ENCODE measurements at places on chromosomes 12 and 14.

DNA sequence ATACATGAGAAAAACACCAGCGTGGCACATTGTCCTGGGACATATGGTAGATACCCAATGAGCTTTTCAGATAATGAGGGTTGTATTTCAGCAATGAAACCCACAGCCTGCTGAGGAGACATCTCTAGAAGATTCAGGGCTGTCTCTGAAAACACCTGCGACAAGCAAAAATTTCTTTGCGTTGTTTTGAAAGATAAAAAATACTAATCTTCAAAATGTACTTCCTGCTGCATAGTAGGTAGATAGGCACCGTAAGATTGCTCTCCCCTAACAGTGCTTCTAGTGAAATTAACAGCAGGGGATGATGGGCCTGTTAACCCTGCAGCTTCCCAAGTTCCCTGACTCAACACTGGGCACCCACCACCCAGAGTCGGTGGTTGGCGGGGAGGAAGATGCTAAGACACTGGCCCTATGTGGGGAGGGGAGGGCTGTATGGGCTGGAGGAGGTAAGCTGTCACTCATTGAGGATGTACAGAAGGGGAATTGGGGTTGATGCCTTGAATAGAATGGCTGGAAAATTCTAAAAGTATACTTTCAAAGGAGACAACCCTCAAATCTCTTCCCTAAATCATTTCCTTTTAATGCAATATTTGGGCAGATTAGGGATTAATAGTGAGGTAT lies 20.0 kb downstream of the ZFP36L1 start:
- DNase-seq, result no peak

DNA sequence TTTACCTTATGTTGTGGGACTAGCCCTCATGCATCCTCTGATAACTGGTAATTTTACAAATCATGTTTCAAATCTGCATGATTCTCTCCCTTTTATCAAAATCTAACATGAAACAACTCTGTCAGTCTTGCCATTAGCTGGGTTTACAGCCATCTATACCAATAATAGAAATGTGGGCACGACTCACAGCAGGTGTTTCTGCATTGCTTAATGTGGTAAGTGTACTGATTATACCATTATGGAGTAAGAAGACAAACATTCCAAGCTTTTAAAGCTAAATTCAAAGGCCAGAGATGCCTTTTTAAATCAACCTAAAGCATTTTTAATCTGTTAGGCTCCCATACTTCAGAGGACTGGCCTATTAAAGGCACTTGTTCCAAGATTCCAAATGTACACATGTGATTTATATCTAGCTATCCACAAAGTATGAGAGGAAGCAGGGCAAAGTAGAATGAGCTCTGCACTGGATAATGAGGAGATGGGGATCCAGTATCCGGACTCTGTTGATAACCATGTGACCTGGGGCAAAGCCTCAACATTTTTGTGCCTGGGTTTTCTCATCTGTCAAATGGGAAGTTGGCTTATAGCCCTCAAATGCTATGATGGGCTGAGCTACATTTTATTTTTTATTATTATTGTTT lies 52.3 kb upstream of the FUT8 start:
- no peak for DNase-seq

- no peak for DNase-seq
Measured at GRCh38 chr14:106318700-106319099, 792.3 kb downstream of the TMEM121 start.

DNA sequence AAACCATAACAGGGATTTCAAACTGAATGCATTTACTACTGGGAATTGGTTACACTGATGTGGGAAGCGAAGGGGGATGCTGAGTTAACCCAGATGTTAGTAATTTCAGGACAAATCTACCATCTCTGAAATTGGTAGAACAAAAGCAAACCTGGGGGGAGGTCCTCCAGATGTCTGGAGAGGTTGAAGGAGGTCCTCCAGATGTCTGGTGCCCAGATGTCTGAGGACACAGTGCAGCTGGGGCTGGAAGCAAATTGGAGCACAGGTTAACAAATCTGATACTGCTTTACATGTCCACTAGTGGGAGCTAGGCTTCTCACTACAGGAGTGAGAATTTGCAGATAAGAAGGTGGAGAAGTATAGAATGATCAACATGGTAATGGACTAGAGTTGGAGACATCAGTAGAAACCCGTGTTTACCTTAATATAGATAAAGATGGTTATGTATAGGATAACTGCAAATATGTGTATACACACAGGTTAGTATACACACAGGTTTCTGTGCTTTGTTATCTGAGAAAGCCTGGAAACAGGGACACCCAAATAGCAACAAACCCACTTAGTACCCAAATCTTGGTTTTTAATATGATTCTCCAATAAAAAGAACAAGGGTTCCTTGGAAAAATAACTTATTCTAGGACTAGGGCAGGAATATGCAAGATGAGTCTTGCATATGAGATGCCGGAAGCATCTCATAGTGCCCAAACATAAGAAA lies 162.5 kb downstream of the C12orf50 start:
- DNase-seq, result no peak

DNA sequence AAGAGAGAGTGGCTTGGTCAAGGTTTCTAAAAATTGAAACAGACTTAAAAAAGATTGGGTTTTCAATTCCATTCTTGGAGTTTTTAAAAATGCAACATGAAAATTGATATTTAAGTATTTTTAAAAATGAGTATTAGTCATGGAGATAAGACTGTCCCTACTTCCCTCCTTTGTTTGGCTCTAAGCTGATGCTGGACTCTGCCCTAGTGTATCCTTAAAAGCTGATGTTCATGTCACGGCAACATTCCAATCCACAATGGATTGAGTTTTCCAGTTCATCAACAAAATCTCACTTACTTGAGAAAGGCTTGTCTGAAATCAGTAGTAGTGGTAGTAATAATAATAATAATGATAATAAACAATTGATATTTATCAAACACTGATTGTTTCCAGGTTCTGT lies 119.0 kb upstream of the SLC38A2 start:
- DNase-seq, result no peak

GRCh38 chr12:93006471-93007208 lies 77.5 kb upstream of the EEA1 start:
- no peak for DNase-seq

GRCh38 chr12:131829791-131830334 lies 1.7 kb downstream of the MMP17 start:
- DNase-seq, result no peak

- DNase-seq, result no peak
Measured at GRCh38 chr12:65689508-65689907, 134.8 kb upstream of the HMGA2 start.

DNA sequence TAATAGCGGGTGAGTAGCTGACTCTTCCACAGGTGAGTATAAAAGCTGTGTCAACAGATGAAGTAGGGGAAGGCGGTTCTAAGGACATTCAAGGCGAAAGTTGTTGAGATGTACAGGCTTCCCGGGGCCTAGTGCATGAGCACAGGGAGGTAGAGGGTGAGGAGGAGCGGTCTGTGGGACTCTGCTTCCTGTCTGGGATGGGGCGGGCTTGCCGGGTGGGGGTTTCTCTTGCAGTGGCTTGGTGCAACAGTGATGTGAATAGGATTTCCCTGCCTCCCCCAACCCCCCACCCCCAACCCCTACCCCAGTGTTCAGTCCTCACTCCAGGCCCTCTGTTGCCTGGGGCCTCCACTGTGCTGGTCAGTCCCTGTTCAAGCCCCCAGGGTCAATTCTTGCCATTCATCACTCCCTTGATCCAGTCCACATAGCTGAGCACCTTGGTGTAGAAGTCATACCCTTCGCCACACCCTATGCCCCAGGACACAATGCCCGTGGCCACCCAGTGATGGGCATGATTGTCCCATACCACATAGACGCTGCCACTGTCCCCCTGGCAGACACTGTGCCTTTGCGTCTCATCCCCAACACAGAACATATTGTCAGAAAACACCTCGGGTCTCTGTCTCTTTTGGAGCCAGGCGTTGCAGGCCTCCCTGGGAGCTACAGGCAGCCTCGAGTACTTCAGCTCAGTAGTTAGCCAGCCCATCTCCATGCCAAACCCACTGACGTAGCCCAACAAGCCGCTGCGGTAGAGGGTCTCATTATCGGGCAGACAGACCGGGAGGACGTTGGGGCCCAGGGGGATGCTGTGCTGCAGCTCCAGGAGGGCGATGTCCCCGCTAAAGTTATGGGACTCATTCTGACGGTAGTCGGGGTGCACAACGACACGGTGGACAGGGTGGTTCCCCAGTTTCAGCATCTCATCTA lies 4.0 kb upstream of the C1R start:
- DNase-seq, result no peak

- DNase-seq, result no peak
Measured at GRCh38 chr12:67649570-67650387, 1.2 kb downstream of the DYRK2 start.

DNA sequence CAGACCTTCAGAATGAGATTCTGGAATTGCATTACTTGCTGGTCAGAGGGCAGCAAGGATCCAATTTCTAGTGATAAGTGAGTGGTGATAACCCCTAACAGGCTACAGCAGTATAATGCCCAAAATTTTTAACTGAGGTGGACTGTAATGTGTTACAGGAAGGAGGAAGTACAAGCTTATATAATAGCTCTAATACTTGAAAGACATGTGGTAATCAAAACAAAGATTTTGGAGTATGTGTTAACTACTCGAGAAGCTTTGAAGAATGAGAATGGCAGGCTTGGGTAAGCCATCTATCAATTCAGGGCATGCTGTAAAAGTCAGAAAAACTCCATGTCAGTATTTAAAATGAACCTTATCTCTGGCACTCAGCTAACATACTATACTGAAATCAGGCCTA lies 70.5 kb downstream of the ANKS1B start:
- no peak for DNase-seq

DNA sequence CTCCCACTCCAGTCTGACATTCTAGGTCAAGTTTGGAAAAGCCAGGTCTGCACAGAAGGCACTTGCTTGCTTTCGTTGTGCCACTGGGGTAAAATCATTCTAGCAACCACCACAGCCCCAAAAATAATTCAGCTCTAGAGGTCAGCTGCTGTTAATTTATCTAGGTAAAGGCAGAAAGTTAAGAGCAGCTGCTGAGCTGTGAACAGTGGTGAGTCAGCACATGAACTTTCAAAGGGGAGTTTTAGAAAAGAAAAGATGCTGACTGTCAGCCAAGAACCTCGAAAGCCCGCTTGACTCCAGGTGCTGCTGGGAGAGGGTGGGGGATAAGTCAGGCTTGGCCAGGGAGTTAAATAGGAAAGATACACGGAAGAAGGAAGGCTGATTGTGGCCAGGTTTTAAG lies 12.7 kb downstream of the CCDC197 start:
- peak; percentile 43 for DNase-seq

GRCh38 chr12:81114226-81114625 lies 36.3 kb downstream of the ACSS3 start:
- DNase-seq, result no peak

DNA sequence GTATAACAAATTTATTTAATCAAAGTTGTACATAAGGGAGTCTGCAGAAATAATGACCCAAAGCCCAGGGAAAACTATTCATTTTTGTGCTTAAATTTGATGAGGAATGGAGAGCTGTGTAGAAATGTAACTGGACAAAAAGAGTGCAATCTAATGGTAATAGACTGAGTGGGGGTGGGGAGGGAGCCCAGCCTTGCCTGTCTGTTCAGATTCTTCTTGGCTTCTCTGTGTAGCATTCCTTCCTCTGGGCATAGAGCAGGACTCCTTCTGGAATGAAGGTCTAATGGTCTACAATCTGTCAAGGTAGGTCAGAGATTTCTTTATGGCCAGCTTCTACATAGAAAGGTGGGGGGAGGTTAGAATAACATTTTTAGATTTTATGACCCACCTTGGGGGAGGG lies 126.1 kb downstream of the SYT10 start:
- no peak for DNase-seq

DNA sequence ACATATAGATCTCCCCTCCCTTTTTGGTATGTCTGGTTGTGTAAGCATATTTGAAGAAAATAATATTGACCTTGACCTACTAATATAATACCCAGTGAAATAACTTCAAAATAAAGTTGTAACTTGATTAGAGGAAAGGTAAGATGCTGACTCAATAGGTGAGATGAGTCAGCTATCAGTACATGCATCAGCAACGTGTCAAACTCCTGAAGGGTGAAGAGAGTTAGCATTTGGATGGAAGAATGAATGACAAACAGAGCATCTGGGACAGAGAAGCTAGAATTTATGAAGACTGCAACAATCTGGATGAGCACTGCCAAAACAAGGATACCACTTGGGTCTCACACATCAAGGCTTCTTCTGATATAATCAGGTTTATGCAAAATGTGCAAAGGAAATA lies 74.9 kb downstream of the PPP2R5E start:
- no peak for DNase-seq

DNA sequence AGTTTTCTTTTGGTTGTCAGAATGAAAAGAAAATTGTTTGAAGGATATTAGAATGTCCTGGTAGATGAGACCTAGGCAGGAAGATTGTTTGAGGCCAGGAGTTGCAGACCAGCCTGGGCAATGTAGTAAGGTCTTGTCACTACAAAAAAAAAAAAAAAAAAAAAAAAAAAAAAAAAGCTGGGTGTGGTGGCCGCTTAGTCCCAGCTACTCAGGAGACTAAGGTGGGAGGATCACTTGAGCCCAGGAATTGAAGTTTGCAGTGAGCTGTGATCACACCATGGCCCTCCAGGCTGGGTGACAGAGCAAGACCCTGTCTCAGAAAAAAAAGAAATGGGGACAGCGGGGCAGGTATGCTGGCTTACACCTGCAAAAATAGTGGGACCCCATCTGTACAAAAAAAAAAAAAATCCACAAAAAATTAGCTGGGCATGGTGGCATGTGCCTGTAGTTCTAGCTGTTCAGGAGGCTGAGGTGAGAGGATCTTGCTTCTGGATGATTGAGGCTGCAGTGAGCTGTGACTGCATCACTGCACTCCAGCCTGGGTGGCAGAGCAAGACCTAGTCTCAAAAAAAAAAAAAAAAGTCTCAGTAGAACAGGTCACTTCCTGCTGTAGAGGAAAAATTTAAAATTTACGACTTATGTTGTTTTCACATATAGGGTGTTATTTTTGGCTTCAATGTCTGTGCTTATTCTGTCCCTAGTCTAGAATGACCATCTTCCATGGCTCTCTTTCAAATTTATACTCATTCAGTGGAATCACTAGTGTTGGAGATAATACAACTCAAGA lies 70.7 kb downstream of the PPHLN1 start:
- no peak for DNase-seq

DNA sequence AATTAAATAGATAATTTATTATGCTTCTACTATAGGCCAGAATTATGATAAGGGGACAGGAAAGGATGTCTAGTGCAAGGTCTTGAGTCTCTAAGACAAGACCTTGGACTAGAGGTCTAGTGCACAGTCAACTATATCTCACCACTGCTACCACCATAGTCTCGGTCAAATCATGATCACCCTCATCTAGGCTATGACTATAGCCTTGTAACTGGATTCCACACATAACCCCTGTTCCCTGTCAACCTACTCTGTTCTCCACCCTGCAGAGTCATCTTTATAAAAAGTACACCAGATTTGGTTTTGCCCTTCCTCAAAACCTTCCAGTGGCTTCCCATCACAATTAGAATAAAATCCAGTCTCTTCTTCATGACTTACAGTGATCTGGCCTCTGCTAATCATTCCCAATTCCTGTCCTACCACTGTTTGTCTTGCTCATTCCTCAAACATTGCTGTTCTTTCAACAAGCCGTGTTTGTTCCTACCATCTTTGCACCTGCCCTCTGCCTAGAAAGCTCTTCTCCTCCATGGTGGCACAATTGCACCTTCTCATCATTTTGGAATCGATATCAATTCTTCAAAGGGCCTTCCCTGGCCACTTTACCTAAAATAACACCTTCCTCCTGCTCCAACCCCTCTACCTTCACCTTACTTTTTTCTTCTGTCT lies 169.4 kb downstream of the FOXN3 start:
- no peak for DNase-seq
